ENCODE measurements at places on chromosomes 12 and 14.

DNA sequence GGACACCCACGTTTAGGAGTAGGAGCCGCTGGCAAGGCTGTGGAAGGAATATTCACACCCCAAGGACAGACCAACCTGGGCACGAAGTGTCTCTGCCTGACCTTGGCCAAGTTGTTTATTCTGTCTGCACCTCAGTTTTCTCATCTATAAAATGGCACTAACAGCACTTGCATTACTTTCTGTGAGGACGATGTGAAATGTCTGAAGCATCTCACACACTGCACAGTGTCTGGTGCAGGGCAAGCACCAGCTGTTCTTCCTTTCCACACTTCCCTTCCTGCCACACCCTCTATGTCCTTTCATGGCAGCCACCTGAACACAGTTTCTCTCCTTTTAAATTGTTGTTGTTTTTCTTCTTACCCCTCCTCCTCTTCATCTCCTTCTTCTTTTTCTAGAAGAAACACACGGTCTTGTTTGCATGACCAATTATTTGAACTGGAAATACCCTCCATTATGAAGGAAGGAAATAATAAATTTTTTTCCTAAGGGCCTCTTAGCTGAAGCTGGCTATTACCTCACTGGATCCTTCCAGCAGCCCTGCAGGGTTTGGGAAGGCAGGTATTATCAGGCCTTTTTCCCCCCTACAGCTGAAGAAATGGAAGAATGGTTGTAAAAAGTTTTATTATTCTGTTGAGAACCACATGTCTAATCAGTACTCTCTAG, 42.9 kb upstream of the ATP23 start:
- DNase-seq = peak; percentile 27

- DNase-seq = no peak
Measured at GRCh38 chr14:47555333-47555732, 120.1 kb downstream of the MDGA2 start.

- no peak for DNase-seq
Measured at GRCh38 chr12:53166837-53167236, 13.7 kb upstream of the ZNF740 start.

DNA sequence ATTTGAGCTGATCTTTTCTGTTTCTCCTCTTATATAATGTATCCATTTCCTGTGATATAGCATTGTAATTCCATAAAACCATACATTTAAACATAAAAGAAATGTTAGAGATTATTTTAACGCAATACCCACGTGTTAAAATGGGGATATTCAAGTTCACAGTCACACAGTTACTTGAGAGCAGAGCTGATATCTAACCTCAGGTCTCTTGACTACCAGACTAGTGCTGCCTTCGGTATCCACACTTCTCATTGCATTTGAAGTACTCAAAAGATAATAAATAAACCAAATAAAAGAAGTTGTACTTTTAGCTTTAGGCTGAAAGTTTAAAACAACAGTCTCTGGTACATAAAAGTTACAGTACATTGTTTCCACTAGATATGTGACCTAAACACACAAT, 2.9 kb downstream of the CLECL1 start:
- DNase-seq = no peak

GRCh38 chr14:100409651-100410050, 86.5 kb downstream of the SLC25A47 start:
- no peak for DNase-seq

- peak; percentile 88 for DNase-seq
Measured at GRCh38 chr12:7989827-7990491, 42.6 kb upstream of the FOXJ2 start.

DNA sequence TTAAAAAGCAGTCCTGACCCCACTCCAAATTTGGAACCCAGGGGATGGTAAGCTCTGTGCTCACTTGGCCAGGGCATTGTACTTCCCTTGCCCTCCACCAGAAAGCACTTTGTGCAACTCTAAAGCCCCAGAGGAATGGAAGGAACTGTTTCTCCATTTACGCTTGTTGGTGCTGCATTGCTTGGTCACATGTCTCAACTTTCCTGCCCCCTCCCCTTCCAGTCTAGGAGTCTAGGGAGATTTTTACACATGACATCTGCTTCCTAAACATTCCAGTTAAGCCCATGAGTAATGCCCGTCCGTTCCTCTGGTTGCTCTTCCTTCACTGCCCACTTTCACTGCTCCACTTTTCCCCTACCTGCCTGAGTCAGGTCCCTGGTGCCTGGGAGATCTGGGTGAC, 92.6 kb upstream of the MAP1LC3B2 start:
- no peak for DNase-seq

DNA sequence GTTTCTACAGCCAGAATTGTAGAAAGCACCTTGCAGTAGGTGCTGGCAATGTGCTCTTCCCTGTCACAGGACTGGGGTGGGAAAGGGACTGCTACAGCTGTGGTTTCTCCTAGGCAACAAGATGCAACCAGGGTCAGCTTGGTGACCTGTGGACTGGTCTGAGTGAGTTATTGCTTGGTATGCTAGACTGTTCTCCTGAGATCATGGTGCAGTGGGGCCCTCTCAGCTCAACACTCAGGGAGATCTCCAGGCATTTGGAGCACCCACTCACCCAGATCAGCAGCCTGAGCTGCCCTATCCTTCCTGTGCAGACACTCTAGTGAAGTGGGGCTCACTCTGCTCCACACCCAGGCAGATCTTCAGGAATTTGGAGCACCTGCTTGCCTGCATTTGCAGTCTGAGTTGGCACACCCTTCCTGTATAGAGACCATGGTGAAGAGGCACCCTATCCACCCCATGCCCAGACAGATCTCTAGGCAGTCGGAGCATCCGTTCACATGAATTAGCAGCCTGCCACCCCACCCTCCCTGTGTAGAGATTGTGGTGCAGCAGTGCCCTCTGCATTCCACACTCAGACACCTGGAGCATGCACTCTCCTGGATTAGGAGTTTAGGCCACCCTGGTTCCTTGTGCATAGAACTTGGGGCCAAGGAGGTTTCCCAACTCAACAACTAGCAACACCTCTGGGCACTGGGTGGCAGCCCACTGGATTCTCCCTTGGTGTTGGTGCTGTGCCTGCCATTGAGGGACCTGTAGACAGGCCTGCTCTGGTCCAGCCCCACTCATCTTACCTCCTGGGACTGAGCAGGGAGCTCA, 3.8 kb upstream of the FAM186B start:
- no peak for DNase-seq

DNA sequence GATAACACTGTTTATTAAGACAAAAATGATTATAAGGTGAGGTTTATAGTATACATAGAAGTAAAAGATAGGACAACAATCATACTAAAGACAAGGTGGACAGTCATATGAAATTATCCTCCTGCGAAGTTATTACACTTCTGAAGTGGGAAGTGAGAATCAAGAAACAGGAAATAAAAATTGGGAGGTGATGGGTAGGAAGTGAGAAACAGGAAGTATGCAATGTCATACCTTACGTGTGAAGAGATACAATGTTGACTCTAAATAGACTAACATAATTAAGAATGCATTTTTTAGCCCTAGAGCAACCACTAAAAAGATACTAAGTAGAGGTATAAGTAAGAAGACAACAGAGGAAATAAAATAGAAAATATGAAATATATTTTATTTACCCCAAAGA, 43.7 kb downstream of the GRIN2B start:
- no peak for DNase-seq

DNA sequence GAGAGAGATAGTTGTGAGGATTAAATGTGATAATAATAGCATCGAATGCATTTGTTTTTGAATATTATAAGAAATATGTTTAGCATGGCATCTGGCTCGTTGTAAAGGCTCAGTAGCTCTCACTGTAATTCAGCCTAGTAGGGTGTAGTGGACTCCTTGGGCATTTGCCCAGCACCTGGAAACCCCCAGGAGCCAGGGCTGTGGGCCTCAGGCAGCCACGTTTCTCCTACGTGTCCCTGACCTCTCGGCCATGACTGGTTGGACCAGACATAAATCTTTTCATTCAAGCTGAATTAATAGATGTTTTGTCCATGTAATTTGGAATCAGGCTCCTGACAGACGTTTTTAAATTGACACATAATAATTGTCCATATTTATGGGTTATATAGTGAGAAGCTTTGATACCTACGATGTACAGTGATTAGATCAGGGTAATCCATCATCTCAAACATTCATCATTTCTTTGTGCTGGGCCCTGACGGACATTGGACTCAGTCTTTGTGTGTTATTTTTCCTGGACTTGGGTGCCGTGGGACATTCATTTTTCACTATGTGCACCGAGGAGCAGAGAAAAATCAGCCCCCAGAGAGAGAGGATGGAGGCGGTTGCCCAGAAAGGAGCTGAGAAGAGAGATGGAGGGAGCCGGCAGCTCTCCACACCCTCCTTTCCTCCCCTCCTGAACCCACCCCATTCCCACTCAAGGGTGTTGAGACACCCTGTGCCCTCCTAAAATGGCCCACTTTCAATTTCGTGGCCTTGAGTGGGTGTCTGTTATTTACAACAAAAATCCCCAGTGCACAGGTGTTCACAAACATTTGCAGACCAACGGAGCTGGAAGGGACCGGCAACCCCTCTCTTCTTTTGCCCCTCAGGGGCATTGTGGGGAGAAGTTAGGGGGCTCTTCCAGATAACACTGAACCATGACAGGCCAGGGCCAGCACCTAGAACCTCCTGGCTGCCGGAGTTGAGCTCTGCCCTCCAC, 296.4 kb downstream of the DPF3 start:
- no peak for DNase-seq

DNA sequence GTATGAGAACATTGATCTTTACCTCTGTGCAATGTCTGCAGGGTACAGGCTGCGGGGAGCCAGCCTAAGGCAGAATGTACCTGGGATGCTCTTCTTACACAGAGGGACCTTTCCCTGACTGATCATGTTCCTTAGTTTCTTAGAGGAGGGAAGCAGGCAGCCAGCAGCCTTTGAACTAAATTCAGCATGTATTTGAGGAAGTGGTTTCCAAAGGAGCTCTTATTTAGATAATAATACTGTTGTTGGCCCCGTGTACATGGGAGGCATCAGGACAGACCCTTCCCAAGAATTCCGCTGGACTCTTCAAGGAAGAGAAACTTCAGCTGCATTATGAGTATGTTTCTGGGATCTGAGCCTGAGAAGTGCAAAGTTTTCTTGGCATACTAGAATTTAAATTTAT, 98.8 kb downstream of the CCDC92 start:
- DNase-seq = no peak

DNA sequence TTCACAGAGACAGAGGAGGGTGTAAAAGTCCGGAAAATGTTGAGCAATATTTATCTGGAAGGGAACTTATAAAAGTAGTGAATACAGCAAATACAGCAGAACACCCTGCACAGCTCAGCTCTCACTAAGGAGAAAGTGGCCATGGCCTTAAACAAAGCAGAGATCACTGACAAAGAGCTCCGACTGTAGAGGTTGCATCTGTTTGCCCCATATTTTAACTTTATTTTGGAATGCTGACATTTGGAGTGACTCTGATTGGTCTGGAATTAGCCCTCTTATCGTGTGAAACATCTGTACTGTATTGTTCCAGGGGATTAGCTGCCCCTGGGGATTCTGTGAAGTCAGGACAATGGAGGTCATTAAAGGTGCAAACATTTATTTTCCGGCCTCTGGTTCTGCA, 1275.7 kb upstream of the FLRT2 start:
- DNase-seq = no peak

DNA sequence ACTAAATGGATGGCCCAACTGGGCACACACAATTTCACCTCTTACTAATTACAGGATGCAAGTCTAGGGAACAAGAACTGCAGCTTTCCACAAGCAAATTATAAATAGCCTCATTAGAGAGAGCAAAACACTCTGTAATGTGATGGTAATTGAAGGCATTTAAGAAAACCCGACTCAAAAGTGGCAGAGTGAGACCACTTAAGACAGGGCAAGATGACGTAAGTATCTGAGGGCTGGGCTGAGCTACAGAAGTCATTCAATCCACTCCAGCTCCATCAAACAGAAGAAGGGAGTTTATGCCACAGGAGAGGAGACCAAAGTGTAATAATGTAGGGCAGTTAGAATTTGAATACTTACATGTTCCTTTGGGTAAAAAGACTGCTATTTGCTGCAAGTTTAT, 90.3 kb downstream of the PRKAB1 start:
- DNase-seq = no peak

DNA sequence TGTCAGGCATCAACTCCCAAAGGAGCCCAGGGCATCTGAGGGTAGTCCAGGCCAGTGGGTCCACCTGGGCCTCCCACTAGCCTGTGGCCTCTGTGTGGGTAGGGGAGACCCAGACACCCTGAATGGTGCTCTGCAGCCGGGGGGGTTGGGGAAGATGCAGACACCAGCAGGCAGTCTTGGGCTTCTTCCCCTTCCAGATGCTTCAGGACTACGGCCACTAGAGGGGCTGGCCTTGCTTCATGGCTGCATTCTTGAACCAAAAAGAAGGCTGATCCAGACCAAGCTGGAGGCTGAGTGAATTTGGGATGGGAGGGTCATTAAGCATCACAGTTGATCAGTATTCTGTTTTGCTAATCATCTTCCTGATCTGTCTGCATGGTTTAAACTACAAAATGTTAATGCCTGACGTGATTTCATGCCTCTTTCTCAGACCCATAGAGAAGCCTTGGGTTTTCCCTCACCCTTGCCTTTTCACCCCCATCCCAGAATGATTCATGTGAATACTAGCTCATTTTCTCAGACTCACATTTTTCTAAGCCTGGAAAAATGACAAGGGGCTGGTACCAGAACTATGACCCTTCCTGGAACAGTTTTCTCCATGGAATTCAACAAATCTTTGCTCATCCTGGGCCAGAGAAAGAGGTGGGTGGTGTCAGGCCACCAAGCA, 134.2 kb downstream of the NTF3 start:
- no peak for DNase-seq

- no peak for DNase-seq
Measured at GRCh38 chr14:45181329-45181728, 45.6 kb downstream of the FANCM start.

GRCh38 chr14:91397965-91398591, 19.5 kb downstream of the CCDC88C start:
- no peak for DNase-seq

DNA sequence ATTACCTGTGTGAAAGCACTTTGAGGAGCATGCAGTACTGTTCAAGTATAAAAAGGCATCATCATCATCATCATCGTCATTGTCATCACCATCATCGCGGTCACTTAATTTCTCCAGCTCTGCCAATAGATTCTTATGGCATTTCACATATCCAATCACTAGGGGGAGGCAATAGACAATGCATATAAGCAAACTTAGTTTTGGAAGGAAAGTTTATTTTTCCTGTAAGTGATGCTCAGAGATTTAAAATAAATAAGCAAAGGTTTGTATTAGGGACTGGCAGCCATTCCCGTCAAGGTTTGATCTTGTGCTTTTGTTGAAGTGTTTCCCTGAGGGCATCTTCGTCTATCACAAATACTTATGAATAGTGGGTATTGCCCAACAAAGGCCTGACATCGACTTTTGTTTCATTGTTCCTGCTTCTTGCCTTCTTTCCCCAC, 127.4 kb downstream of the KTN1 start:
- peak; percentile 22 for DNase-seq

GRCh38 chr12:124720681-124721500, 142.8 kb downstream of the SCARB1 start:
- no peak for DNase-seq

DNA sequence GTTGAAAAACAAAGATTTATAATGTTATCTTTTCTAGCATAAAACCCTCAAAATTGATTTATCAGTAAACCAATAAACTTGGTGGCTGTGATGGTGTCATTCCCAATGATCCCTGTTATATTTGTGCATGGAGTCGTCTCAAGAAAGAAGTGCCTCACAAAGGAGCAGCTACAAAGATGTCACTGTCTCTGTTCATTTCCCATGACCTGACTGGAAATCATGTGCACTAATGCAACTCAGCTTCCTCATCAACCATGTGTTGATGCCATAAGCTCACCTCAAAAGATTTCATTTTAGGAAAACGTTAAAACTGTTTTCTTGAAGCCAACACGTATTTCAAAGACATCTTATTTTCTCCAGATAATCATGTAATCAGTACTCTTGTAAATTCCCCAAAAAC, 28.8 kb downstream of the CLEC1A start:
- DNase-seq = no peak

GRCh38 chr14:93039649-93040315, 75.9 kb downstream of the ITPK1 start:
- no peak for DNase-seq
